ENCODE measurements at places on chromosomes 3 and 15.

GRCh38 chr3:168025076-168025475 lies 70.6 kb downstream of the GOLIM4 start:
- DNase-seq = peak; percentile 7

DNA sequence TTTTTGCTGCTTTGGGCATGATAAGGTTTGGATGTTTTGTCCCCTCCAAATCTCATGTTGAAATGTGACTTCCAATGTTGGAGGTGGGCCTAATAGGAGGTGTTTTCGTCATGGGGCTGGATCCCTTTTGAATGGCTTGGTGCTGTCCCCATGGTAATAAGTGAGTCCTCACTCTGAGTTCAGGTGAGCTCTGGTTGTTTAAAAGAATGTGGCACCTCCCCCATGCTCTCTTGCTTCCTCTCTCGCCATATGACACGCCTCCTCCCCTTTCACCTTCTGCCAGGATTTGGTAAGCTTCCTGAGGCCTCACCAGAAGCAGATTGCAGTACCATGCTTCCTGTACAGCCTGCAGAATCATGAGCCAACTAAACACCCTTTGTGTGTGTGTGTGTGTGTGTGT lies 255.5 kb downstream of the EPHB1 start:
- DNase-seq = no peak

GRCh38 chr3:139676632-139677387 lies 962 bp downstream of the NMNAT3 start:
- no peak for DNase-seq

DNA sequence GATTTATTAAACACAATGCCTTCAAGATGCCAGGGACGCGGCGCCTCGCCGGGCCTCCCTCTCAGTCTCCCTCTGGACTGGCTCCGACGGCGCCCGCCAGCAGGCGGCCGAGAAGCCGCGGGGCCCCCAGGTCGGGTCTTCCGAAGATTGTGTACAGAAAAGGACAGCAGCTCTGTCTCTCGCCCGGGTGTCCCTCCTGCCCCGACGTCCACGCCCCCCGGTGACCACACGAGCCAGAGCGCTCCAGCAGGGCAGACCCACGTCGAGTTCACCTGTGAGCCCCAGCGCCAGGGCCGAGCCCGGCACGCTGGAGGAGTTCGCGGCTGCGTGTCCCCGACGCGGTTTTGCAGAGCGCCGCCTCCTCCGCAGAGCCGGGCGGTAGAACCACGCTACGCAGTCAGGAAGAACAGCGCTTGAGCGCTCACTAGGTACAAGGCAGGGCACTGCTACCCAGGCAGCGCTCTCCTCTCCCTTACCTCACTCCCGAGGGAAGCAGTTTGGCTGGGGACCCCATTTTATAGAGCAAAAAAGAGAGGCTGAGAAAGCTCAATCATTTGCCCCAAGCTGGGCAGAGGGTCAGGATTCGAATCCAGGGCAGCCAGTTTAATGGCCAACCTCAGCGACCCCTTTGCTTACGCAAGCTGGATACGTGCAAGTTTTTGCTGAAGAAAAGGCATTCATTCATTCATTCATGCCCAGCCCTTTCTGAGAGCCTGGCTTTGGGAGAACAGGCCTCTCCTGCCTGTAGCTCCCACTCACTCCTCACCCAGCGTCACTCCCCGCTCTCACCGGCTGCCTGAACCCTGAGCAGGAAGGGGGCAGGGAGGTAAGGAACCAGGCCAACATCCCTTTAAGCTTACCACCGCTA lies 3.0 kb upstream of the TLE3 start:
- DNase-seq = peak; percentile 81

DNA sequence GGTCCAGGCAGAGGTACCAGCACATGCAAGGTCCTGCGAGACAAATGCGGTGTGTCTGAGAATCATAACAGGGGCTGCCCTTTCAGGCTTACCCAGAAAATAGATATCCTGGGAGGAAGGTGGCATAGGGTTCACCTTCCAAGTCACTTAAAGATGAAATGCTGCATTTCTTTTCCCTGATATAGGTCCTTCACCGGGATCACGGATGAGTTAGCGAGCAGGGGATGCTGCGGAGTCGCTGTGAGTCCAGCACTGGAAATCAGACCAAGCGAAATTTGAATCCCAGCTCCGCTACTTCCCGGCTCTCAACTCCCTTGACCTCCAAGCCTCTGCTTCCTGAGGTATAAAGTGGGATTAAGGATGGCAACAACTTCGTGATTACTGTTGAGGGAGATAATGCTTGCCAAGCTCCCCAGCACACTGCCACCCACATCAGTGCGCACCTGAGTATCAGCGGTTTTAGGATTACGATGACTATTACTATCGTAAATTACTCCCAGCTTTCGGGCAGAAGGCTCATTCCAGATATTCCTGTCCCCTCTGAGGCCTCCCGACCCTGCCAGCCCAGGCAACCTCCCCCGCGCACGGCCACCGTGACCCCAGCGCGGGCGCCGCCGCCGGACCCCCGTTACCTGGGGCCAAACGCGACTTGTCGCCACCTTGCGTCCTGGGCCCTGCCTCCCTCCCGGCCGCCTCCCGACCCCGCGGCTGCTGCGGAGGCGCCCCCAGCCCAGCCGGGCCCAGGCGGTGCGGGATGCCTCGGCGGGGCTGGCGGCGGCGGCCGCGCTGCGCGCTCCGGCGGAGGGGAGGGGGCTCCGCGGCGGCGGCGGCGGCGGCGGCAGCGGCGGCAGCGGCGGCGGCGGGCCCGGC lies 589 bp upstream of the GPR27 start:
- no peak for DNase-seq

GRCh38 chr15:27894645-27895044 lies 204.5 kb downstream of the OCA2 start:
- no peak for DNase-seq

- peak; percentile 60 for DNase-seq
These were observed 32.8 kb downstream of the BDH1 start for GRCh38 chr3:197522881-197523441.

DNA sequence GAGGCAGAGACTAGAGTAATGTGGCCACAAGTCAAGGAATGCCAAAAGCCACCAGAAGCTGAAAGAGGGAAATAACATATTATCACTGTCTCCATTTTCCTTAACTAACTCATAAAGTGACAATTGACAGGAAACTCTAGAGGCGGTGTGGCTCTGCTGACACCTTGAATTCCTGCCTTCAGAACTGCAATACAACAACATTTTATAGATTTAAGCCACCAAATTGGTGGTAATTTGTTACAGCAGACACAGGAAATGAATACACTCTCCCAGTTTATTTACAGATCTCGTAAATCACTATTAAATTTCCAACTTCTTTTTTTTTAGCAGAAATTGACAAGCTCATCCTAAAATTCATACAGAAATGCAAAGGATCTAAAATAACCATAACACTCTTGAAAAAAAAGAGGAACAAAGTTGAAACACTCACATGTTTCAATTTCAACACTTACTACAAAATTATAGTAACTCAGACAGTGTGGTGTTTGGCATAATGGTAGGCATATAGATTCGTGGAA lies 449.9 kb downstream of the OTOL1 start:
- DNase-seq = no peak

GRCh38 chr3:31724651-31725050 lies 191.9 kb downstream of the STT3B start:
- peak; percentile 20 for DNase-seq

Measured in fibroblast of skin of abdomen (primary cell).